ENCODE measurements at places on chromosomes 1 and 21. TPM values are rescaled to one million over a fixed set of nuclear protein-coding genes. Genes with fewer than 3 reads are reported as not detected.

GRCh38 chr1:46008585-46008984, 123.8 kb downstream of the PIK3R3 start:
- no peak for DNase-seq

DNA sequence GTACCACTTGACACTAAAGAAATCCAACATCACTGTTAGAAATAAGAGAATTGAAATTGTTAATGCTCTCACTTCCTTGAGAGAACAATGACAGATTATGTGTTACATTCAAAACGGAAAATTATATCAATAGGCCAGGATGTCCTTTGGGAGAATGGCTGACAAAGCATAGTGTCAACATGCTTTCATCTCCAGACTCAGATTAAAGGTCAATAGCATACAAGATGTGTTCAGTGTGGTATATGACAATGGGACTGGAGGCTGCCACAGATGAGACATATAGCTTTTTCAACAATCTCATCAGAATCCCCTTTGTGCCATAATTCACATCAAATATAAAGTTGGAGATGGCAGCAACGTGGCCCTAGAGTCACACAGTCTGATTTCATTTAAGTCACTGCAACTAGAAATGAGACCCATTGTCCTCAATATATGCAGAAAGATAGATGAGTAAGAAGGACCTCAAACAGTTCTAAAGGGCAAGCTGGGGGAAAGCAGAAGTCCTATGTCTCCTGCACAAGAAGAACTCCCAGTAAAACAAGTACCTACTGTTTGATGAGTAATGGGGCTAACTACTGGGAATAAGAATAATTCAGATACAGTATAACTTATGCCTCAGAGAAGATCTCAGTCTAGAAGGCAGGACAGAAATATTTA, 327.9 kb downstream of the TTLL7 start:
- DNase-seq: no peak

DNA sequence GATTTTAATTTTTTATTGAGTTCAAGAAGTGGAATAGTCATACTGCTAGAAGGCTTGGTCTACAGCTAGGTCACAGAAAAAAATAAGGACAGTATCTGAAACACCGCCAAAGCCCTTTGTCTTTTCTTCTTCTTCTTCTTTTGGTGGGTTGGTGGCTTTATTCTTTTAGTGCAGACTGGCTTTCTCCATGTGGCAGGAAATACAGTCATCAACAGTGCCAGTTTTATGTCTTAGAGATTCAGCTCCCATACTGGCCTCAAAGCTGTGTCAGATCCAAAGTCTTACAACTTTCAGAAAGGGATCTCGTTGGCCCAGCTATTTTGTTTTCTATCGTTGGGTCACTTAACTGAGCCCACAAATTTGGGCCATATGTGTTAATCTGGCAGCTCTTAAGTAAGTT, 58.2 kb downstream of the FNBP1L start:
- DNase-seq: no peak

DNA sequence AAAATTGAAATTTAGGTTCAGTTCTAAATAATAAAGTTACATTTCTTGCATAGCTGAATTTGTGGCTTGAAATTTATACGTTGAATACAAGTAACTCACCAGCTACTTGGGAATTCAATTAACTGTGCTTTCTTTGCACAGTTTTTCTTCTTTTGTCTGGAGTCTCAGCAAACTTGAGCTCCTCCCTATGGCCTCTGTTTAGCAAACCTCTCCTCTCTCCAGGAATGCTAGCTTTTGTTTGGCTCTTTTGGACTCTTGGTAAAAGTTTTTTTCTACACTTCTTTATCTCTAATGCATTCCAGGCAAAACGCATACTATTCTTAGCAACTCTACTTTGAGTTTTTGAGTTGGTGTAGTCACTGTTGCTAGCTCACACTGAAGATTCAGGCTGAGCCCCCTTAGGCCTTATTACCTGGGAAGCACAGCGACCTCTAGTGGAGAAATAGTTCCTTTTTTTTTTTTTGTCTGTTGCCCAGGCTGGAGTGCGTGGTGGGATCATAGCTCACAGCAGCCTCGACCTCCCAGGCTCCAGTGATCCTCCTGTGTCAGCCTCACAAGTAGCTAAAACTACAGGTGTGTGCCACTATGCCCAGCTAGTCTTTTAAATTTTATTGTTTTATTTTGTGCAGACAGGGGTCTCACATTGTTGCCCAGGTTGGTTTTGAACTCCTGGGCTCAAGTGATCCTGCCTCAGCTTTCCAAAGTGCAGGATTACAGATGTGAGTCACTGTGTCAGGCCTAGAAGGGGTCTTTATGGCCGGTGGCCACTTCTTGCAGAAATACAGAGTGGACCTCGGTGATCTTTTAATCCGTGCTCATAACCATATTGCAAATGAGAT, 61.7 kb downstream of the CASQ2 start:
- DNase-seq: no peak

PLA2G2C gene
- total RNA-seq: not detected

GRCh38 chr1:37732111-37732780, 32.7 kb downstream of the EPHA10 start:
- DNase-seq: no peak

DNA sequence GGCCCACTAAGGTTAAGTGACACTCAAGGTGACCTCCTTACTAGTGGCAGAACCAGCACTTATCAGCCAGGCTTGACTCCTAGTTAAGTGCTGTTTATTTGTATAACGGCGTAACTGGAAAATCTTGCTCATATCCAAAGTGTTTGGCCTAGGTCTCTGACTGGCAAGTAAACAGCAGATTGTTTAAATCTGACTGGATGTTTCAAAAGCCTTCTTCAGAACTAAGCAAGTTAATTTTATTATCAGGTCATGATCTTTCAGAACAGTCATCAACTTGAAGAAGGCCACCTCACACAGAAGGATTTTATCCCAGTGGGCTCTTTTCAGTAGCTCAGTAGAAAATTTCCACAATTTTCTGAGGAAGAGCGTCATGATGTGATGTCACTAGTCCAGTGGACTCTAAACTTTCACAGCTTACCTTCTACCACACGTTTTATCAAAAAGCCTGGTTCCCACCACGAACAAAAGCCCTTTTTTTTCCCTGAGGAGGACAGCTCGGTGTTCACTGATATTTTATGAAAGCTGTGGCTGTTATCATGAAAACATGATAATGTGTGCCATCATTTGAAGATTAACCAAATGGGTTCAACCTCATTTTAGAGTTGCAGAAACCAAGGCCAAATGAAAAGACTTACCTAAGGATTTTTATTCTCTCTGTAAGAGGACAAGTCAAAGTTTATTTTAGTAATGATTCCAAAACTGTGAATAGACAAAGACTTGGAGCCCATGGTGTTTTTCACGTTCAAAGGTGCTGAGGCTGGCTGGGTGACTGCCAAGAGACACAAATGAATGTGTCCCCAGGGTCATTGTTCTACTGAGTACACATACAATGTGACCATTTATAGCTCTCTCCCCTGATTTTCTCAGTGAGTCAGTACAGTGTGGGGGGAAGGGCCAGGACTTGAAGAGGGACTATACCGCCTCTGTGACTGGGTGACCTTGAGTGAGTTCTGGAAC, 9.1 kb downstream of the SGIP1 start:
- DNase-seq: no peak

OR2AJ1 gene
- total RNA-seq: not detected

AMY1C gene
- not detected for total RNA-seq

DNA sequence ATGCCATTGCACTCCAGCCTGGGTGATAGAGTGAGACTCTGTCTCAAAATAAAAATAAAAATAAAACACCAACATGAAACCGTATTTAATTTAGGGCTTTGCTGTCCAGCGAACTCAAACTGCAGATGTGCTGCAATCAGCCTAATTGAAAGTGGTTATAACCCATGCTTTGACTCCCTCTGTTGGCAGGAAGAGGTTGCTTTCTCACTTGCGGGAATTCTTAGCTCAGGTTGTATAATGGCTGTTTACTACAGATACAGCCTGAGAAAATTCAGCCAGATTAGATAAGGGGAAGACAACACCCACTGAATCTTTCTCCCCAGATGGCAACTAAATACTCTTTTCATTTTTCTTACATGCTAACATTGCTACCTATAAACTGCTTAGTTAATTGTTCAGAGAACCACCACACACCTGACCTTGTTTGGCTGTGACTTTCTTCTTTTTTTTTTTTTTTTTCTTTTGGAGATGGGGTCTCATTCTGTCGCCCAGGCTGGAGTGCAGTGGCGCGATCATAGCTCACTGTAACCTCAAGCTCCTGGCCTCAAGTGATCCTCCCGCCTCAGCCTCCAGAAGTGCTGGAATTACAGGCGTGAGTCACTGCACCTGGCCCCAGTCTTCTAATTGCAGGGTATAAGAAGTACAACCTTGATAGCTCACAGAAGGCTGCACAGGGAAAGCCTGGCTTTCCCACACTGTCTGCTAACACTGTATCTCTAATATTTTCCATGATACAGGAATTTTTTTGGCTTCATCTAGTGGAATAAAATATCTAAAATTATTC, 34.6 kb downstream of the DNTTIP2 start:
- DNase-seq: peak; percentile 29

CHI3L1 gene
- total RNA-seq: 4.8 TPM

- peak; percentile 59 for DNase-seq
Observed at GRCh38 chr1:13513895-13514546, at the start of gene LRRC38. Gene LRRC38 (minus strand): TSS chr1:13514003. CDS start chr1:13513593, 410 bp downstream.

GRCh38 chr1:100912019-100912418, 16.1 kb downstream of the SLC30A7 start:
- DNase-seq: no peak

GRCh38 chr1:168321945-168322344, 41.3 kb downstream of the TBX19 start:
- DNase-seq: no peak

GUCA2B gene
- total RNA-seq: not detected

DNA sequence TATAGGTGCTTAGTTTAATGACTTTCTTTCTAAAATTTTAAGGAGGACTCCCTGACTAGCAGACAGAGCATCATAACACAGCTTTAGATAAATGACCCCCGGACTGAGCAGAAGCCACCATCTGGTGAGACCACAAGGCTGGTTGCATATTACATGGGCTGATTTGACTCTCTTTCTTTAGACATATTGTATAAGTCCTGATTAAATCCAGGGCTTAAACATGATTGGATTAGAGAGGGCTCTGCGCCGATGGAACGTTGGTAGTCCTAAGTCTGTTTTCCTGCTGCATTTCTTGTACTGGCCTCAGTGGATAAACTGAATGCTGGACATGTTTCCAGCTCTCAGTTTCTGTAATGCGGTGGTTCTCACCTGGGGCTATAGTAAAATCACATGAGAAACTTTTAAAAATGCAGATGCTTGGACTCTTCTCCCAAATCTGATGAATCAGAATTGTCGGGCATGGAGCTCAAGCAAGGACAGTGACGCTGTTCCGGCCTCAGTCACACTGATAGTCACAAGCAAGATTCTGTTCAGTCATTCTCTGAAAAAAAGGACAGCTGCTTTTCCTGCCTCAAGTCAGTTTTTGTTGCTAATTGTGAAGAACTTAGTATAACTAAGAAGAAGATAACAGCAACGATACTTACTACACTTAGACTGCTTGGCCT, 16.6 kb downstream of the DDI2 start:
- no peak for DNase-seq

- no peak for DNase-seq
Observed at GRCh38 chr21:31110430-31110829, 72.2 kb upstream of the KRTAP19-8 start.

DNA sequence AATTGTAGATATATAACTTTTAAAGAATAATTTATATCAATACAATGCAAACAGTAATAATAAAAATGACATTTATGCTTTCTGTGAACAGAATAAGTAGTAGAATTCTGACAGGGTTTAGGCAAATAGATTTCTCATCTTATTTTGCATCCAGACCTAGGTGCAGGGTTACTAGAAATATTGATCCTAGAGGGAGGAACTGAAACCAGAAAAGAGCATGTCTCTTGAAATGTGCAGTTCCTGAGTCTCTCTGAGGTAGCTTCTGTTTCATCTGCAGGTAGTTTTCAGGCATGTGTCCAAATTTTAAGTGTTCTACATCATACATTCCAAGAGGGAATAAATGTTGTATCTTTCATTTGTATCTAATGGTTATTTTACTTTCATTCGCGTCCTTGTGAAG, 631.9 kb upstream of the ADGRL4 start:
- no peak for DNase-seq

DNA sequence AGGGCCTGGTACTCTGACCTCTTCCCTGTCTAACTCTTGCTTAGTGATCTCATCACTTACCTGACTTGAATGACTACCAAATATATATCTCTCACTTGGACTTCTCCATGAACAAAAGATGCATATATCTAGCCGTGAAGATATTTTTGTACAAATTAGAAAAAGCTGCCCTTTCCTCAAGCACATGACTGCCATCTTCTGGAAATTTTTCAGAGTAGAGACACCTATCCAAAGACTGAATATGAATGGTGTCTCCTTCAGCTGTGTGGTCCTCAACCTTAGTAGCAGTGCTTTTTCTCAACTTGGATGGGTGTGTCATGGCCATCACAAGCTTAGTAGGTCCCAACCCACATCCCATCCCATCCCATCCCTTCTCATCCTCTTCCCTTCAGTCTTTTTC, 142.3 kb downstream of the DNM3 start:
- no peak for DNase-seq

DNA sequence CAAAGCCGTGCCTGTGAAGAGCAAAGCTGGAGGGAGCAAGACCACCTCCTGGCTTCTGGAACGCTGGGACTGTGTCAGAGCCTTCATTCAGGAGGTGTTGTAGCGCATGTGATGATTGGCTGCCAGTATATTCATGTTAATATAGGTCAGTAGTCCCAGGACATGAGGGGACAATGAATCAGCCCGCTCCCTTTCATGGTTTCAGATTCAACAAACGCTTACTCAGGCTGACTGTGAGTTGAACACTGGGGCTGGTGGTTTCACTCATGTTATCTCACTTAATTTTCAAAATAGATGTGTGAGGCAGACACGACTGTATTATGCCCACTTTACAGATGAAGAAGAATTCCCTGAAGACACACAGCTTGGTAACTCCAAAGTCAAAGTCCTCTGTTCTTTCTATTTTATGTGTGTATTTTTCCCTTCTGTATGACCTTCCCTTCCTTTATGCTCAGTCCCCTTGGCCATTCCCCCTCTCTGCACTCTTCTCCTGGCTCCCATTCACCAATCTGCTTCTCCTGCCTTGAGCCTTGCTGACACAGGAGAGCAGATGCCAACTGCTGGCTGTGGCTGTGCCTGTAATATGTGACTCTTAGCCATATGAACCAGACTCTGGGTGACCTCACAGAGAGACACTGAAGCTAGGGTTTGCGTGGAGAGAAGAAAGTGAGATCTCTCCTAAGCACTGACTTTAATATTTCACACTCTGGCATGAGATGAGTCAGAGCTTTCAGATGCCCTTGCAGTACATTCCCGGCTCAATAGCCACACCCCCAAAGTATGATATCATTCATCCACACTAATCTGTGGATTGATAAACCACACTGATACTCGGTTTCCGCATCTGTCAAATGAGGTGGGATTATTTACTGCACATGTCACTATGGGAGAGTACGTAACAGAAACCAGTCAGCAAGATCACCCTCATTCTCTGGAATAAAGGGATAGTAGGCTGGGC, 31.4 kb upstream of the KIRREL1 start:
- DNase-seq: peak; percentile 34

All from MG63 (cell line).